Glomerular endothelial cell (primary cell): ENCODE measurements at places on chromosomes 5 and 9.

- no peak for DNase-seq
Measured at GRCh38 chr5:169044962-169045361, 256.0 kb downstream of the SLIT3 start.

DNA sequence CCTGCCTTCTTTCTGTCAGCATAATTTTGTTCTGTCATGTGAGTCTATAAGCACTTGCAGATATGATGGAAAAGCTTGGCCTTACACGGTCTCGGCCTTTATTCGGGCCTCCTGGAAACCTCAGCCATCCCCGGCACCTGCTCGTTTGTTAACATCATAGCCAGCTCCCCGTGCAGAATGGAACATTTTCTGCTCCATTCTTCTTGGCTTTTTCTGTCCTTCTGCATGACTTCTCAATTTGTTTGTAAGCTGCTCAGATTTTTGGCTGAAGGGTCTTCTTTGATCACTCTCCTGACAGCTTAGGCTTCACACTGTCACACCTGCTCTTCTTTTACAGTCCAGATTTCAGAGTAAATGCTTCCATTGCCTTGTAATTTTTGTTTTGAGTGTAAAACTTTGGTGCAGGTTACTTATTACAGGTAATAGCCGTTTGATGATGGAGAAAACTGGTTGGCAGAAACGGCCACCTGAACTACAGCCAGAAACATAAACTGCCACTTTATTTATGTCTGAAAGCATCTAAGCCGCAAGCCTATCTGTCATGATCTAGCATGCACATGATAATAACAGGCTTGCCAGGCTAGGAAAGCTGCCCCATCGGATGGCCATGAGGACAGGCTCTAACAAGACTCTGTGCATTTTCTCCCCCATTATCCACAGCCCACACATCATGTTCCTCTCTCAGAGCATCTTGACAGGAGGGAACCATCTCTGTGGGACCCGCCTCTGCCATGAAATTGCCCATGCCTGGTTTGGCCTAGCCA, 197.0 kb downstream of the AOPEP start:
- no peak for DNase-seq

- peak; percentile 88 for DNase-seq
Measured at GRCh38 chr5:15009420-15009819, 137.8 kb upstream of the ANKH start.

GRCh38 chr5:158976035-158976434, 123.7 kb downstream of the EBF1 start:
- DNase-seq: no peak

GRCh38 chr5:45334939-45335338, 361.2 kb downstream of the HCN1 start:
- no peak for DNase-seq

DNA sequence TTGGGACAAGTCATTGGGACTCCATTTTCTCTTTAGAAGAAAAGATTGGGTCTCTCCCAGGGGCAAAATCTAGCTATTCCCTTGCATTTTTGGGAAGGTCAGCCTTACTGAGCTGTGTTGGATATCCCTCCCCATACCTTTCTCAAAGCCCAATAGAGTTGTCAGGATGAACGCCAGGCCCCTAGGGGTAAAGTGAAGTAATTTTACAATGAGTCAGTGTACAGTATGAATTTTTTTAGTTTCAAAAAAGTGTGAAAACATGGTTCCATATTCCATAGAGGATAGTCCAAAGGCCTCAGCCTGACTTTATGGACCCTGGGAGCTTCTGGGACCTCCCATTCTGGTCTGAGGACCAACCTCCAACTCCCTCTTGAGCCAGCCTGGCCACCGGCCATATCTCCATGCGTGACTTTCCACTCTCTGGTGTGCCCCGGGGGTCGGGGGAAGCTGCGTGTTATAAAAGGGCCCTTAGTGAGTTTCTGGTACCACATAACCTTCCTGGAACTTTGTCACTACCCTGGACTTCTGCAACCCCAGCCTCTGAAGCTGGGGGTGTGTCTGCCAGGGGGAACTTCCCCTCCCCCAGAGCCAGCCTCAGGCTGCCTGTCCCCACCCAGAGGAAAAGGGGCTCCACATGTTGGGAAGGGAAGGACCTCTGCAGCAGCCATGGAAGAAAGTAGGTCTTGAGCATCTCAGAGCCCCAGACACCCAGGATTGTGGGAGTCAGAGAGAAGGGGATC, 52.4 kb upstream of the SYNPO start:
- no peak for DNase-seq
